ENCODE measurements at places on chromosomes 4 and X. TPM values are rescaled to one million over a fixed set of nuclear protein-coding genes. Genes with fewer than 3 reads are reported as not detected.

DNA sequence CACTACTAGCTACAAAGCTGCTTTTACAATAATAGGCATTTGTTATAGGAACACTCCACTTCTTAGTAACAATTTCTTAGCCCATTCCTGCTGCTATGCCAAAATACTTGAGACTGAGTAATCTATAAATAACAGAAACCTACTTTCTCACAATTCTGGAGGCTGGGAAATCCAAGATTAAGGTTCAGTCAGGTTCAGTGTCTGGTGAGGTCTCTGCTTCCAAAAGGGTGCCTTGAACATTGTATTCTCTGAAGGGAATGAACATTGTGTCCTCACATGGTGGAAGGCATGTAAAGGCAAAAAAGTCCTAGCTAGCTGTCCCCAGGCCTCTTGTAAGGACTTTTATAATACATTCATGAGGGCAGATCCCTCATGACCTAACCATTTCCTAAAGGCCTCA, 7.0 kb downstream of the SLC9B1 start:
- DNase-seq, result no peak

DNA sequence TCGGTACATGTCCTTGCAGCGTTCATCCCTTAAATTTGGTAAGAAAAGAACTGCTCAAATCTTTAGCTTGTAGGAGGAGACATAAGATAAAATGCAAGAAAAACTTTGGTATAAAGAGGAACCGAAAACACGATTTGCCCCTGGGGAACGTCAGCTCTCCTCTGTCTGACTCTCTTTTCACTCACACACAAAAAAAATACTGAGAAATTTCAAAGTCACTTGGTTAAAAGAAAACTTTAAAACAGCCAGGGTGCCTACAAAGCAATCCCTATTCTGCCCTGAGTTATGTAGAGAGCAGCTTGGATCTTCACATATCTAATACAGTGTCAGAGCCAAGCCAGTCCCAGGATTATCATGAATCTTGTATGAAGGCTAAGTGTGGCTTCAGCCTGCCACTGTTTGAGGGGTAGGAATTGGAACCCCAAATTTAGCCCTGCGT, 248.5 kb upstream of the CXXC4 start:
- DNase-seq, result no peak

- DNase-seq, result peak; percentile 14
Measured at GRCh38 chr4:10082047-10082446, 34.6 kb downstream of the WDR1 start.

DNA sequence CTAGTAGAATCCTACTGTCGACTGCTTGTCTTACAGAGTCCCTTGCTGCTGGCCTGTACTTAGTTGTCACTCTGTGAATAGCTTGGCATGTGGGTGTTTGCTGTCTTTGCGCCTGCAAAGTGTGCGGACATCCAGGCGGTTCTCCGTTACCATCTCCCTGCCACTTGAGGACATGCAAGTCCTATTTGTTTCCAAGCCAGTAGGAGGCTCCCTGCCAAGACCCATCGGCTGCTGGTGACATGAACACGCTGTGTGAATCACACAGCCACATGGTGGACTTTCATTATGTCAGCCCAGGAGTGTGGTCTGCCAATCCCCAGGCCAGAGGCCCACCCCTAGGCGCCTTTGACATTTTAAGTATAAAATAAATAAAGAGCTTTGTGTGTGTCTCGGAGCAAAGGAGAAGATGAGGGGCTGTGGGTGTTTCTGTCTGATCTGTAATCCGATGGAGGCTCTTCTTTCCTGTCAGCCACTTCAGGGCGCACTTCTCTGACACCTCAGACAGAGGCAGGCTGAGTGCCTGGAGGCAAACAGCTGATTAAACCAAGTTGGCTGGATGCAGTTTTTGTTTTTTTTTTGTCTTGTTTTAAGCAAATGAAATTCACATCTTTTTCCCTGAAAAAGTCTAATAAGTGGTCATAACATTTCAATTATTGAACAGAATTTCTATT, 51.5 kb downstream of the ALPK1 start:
- peak; percentile 90 for DNase-seq

Gene TXK
- 0.41 TPM for total RNA-seq

All from heart left ventricle (tissue), 16 donors.